ENCODE measurements at places on chromosomes 5 and 9.

- no peak for DNase-seq
These were observed 52.3 kb upstream of the ZSWIM6 start for GRCh38 chr5:61279725-61280124.

- no peak for DNase-seq
These were observed 142.3 kb downstream of the TSSK1B start for GRCh38 chr5:113292462-113292861.

- DNase-seq = no peak
These were observed 123.6 kb upstream of the TNPO1 start for GRCh38 chr5:72692651-72693442.

DNA sequence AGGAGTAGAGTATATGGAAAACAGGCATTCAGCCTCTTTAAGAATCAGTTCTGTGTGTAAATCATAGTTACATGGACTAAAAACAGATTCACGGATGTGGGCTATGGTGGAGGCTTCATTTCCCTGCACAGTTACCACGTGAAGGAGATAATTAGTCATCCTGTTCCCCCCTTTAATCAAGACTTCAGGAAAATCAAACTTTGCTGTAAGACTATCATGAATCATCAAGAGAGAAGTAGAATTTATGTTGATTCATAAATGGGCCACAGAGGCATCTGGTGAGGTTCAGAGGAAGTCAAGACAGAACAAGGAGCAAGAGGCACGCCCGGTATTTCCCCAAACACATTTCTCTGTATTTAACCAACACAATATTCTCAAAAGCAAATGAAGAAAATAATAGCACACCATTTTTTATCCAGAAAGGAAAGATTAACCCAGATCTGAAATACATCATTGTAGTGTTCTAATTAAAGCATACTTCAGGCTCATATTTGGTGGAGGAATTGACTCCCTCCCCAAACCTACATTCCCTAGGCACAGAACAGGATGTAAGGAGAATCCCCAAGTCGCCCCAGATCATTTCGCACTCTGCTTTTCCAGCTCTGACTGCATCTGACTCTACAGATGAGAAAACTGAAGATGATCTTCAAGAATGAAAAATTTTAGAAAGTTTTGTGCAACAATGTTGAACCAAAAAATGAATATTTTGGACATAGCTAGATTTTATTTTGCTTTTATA lies 175.8 kb upstream of the GAS1 start:
- no peak for DNase-seq

DNA sequence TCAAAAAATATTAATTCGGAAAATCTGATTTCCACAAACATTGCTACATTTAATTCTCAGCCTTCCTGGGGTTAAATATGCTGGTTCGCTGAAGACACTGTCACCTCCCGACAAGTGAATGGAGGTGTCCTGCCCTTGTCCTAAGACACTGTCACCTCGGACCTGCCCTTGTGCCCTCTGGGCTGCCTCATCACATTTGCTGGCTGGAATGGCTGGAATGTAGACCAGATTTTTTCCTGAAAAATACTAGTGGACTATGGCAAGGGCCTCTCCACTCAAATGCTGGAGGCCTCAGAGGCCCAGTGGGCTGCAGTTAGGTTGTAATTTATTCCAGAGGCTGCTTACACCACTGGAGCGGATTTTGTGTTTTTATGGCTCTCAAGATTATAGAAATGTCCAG lies 28.2 kb downstream of the CACNA1B start:
- DNase-seq = no peak

DNA sequence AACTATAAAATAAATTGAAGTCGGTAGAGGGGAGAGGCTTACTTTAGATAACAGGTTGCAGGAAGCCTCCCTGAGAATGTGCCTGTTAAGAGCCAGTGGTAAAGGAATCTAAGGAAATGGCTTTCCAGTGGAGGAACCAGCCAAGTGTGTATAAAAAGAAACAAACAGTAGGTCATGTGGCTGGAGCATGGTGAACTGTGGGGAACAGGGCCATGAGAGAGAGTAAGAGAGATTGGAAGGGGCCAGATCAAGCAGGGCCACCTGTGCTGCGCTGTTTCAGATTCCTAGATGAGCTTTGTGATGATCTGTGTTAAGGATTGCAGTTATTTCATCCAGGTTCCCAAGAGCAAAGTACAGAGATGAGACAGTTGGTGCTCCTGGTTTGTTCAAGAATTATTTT lies 152.7 kb upstream of the SGCD start:
- no peak for DNase-seq

DNA sequence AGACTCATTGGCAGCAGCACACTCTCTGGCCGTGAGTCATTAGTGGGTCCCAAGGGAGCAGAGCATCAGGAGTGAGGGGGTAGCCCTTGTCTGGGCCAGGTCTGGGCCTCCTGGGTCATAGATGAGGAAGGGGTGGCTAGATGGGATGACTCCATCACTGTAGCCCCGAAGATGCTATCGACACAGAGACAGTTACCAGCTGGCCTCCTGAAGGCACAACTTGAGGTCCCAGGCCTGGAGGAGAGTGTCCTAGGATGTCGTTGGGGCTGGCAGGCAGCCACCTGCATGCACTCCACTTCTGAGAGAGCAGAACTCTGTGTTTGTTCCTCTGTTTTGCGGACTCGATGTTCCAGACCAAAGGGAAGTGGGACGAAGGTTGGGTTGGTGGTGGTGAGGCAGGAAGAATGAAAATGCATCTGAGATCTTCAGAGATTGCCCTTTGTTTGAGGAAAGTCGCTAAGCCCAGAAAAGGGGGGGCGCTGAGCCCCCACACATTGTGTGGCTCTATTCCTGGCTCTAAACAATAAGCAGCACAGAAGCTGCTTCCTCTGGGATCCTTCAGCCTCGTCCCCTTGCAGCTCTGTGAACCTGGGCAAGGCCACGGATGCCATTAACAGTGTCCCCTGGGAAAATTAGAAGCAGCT lies 4.7 kb downstream of the BTNL9 start:
- no peak for DNase-seq

- no peak for DNase-seq
These were observed 55.9 kb downstream of the MLLT3 start for GRCh38 chr9:20566401-20566800.

- DNase-seq = no peak
These were observed 25.8 kb downstream of the UGT3A2 start for GRCh38 chr5:36040651-36041536.

- DNase-seq = no peak
These were observed 23.0 kb downstream of the AMBP start for GRCh38 chr9:114055061-114055460.

GRCh38 chr5:95895771-95896170 lies 65.9 kb downstream of the ELL2 start:
- DNase-seq = no peak
